HepG2 (cell line): ENCODE measurements at places on chromosomes 5 and 9.

GRCh38 chr5:69271376-69271775 is 36.7 kb downstream of the CDK7 start:
- DNase-seq: no peak

- DNase-seq: no peak
Measured at GRCh38 chr5:40385544-40385943, 294.2 kb upstream of the PTGER4 start.

- no peak for DNase-seq
Measured at GRCh38 chr5:160199410-160199911, 29.8 kb upstream of the FABP6 start.

GRCh38 chr5:158700231-158701006 is 399.3 kb downstream of the EBF1 start:
- DNase-seq: no peak

DNA sequence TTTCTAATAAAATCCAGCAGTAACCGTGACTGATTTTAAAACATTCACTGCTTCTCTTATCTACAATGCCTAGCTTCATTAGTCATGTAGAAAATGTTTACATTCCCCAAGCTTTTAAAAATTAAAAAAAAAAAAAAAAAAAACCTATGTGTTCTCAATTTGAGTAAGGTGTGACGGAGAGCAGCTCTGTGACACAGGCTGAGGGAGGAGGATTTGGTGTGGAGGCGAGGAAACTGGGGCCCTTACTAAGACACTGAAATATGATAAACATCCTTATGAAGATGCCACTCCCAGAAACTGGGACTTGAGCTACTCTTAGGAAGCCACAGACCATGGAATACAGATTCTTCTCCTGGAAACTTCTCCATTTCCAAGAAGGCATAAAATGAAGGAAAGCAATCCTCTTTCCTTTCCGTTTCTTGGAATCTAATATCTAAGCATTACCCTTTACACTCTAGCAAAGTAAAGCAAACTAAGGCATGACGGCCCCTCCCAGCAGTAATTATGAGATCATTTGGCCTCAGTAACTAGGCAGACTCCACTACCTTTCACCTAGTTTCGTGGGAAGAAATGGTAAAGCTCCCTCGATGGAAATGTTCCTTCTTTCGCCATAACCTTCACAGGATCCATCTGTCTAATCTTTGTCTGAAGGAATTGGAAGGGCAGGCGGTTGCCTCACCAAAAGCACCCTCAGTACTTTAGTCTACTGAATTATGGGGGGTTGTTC is 23.5 kb downstream of the GRAMD2B start:
- no peak for DNase-seq

- DNase-seq: no peak
Measured at GRCh38 chr5:1832511-1833250, 31.5 kb downstream of the NDUFS6 start.

GRCh38 chr9:91864380-91864779 is 85.6 kb downstream of the ROR2 start:
- DNase-seq: no peak

DNA sequence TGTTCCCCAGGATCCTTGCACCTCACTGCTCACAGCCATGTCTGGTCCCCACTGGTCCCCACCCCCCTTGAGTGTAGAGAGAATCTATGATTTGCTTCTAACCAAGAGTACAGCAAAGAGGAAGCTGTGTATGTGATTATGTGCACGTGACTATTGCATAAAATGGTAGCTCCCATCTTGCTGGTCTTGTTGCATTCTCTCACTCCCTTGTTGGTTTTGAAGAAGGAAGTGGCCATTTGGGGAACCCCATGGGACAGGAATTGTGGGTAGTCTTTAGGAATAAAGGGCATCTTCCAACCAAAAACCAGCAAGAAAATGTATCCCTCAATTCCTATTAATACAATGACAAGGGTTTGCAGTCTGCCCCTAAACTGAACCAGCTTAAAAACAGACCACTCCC is 5.2 kb upstream of the FCN2 start:
- no peak for DNase-seq

DNA sequence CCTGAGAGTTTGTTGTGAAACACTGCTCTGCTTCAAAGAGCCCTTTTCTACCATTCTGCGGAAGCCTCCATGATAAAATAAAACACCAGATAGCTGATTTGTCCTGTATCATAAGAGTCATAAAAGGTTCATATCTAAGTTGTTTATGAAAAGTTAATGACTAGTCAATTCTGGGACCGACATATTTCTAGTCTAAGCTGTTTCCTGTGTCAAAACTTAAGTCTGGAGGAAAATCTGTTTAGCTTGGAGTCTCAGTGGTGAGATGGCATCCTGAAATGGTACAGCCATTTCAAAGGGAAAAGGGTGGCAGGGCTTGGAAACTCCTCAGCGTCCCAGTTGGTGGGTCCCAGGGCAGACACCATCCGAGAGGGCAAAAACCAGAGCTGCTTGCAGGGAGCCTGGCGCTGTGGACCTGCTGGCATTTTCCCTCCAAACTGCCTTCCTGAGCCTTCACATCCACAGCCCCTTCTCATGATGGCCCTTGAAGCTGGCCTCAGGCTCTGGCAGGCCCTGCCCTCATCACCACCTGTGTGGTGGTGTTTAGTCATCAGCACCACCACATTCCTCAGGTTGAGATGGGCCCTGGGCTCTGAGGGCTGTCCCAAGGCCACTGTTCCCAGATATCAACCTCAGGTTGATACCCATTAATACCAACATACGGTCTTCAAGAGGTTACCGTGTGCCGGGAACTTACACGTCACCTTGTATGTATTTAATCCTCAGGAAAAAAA is 184.0 kb downstream of the HSPA4 start:
- no peak for DNase-seq

DNA sequence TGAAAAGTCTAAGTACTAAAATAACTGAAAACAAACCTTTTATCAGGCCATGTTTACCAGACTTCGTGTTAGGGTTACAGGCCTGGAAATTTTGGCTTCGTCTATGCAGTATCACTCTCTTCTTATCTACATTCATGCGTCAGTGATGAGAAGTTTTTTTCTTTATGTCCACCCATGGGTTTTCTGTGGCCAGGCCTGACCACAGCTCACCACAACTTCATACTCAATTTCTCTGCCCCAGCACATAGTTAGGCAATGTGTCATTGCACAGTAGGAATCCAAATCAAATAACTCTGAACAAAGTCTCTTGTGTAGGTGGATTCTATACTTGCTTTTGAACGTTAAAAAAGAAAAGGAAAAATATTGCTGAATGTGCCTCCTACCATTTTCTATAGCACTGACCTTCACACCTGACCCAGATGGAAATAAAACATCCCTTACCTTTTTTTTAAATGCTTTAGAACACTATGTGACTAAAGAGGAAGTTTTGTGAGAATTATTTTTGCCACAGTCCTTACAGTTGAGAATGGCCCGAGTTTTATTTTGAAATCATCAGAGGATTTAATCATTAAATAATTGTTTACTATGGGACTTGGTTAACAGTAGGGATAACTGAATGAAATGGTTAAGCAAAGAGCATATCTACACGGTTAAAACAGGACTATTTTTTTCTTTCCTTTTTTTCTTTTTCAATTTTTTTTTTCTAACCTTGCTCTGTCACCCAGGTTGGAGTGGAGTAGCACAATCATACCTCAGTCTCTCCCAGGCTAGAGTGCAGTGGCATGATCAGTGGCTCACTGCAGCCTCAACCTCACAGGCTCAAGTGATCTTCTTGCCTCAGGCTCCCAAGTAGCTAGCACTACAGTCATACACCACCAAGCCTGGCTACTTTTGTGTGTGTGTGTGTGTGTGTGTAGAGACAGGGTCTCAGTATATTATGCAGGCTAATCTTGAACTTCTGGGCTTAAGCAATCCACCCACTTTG is 1247.0 kb upstream of the ACO1 start:
- peak; percentile 31 for DNase-seq

DNA sequence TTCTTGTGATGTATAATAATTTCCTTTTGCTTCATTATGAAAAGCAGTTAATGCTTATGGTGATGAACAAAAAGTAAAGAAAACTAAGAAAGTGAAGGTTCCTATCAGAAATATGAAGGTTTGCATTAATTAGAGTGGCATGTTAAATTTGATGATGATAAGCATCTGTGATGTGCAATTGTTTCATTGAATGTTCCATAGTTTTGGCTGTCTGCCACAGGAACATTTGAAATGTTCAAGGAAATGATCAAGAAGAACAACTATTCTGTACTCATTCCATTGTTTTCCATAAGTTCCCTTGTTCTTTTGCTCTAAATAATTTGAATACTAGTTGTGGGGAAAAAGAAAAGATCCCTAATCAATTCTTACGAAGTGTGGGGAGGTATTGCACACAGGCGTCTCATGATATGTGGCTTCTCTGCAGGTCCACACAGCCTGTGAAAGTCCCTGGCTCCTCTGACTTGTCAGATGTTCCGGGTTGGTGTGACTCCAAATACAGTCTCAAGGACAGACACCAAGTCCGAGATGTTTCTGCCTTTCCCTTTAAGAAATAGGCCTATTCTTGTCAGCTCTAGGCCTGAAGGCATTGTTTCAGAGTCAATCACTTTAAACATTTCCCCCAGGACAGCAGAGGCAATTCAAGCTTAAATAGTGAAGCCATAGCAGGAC is 152.6 kb upstream of the MAST4 start:
- no peak for DNase-seq
